ENCODE measurements at places on chromosomes 5 and 9.

DNA sequence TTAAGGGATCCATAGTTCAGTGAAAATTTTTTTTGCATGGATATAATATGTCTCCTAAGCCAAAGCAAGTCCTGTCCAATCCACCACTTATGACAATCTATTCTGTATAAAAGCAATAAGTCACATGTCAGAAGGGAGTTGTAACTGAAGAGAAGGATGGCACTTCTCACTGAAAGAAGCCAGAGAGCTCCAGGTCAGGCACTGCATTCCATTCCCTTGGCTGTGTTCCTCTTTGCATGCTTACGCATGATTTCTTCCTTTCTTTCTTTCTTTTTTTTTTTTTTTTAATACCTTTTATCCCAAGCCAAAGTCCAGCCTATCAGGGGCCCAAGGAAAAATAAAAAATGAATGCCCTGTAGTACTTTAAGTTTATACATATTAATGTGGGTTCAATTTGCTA lies 39.8 kb downstream of the MAMDC2 start:
- no peak for DNase-seq

- no peak for DNase-seq
Measured at GRCh38 chr5:141779503-141779973, 97.5 kb upstream of the ARAP3 start.

DNA sequence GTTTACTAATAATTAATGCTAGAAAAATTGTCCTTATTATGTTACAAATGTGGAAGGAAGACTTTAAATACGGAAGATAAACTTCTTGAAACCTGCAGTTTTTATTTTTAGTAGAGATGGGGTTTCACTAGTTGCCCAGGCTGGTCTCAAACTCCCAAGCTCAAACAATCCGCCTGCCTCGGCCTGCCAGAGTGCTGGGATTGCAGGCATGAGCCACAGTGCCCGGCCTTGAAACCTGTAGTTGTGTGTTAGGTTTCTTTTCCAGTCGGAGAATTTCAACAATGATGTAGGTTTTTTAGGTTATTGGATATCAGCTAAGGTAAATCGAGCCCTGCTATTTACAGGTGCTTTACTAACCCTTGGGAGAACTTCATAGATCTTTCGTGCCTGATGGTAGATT lies 30.8 kb downstream of the CTNNA1 start:
- no peak for DNase-seq

DNA sequence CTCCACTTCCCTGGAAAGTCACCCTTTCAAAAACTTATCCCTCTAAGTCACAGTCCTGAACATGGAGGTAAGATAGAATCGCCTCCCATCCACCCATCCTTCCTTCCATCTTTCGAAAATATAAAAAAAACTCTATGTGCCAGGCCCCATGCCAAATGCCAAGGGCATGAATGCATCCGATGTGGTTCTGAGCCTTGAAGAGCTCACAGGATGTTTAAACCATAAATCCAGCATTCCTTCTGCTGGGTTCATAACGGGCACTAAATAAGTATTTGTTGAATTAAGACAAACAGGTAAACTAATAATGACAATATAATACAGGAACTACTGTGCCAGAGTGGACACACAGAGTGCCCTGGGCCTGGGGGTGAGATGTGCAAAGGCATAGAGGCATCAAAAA lies 147.3 kb downstream of the TTLL11 start:
- DNase-seq = no peak

DNA sequence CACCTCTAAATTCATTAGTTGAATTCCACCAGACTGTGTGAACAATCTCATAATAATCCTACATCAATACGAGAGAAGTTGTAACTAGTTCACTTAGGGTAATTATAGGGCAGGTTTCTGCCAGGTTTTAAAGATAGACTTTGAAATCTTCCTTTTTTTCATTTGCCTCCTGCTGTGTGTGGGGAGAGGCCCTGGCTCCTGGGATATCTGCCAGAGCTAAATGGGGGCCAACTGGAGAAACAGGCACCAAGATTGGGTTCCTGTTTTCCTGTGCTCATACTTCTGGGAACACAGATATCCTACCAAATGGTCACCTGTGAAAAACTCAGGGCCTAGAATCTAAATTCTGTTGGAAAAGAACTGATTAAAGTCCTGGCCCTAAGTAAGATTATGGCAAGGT lies 42.3 kb downstream of the SH3RF2 start:
- no peak for DNase-seq

DNA sequence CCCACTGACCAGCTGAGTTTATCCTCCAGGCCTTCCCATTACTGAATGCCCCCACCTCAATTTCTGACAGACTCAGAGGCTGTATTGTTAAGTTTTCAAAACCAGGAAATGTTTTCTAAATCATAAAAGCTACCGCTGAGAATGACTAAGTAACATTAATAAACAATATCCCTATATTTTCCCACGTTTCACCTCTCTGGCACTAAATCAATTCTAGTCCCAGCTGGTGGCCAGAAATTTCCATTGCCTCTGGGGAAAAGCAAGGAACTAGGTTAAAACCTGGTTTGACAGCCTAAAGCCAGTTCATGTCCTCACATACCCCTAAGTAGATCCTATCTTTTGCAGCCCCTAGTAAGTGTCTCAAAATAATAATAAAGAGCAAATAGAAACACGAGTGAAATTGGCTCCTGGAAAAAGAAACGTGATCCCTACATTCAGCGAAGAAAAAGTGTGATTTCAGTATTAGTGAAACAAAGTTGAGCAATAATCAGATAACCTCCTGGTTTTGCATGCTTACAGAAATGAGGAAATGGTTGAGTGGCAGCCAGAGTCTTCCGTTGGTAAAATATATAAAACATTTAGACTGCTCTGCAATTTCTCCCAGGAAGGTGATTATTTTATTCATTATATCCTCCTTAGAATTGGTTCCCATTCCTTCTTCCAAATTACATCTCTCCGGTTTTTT lies 110.9 kb downstream of the ESM1 start:
- DNase-seq = no peak

- no peak for DNase-seq
Measured at GRCh38 chr9:113656771-113657670, 193.5 kb downstream of the RGS3 start.
